ENCODE measurements at places on chromosomes 3 and 15.
A peak's percentile ranks its signal among the peaks of the same experiment; 100 is the strongest.

DNA sequence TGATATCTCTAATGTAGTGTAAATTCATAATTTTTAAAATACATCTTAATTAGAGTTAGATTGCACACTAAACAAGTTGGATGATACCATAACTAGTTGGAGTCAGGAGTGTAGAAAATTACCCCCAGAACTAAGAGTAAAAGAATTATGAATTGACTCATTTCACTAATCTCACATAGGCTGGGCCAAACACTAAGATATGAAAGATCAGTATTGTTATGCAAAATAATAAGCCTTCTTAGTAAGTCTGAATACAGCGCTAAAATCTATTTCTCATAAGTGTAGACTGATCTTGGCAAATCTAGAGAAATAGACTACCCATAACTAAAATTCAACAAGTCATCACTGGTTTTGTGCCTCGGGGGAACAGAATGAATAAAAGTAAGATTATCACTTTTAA lies 979.0 kb downstream of the ROBO1 start:
- DNase-seq, result no peak

GRCh38 chr3:31448035-31448881 lies 84.5 kb upstream of the STT3B start:
- DNase-seq, result peak; percentile 71

DNA sequence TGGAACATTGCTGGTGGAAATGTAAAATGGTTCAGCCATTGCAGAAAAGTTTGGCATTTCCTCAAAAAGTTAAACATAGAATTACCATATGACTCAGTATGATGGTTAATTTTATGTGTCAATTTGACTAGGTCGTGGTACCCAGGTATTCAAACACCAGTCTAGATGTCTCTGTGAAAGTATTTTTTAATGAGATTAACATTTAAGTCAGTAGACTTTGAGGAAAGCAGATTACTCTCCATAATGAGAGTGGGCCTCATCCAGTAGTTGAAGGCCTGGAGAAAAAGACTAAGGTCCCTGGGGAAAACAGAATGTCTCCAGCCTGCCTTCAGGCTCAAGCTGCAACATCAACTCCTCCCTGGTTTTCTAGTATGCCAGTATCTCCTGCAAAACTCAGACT lies 42.3 kb upstream of the TMEM87A start:
- no peak for DNase-seq

- DNase-seq, result no peak
Measured at GRCh38 chr3:100044369-100044768, 69.9 kb downstream of the FILIP1L start.

DNA sequence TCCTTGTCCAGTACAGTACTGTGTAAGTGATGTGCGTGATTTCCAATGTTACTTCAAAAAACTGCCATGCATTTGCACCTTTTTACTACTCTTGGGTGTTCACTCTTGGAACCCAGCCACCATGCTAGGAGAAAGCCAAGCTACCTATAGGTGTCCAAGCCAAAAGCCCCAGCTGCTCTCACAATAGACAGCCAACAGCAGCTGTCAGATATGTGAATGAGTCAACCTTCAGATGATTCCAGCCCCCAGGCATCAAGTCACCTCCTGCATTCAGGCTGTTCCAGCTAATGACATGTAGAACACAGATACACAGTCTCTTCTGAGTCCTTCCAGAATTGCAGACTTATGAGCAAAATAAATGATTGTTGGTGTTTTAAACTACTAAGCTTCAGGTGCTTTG lies 417.7 kb upstream of the TGFBR2 start:
- DNase-seq, result peak; percentile 91

DNA sequence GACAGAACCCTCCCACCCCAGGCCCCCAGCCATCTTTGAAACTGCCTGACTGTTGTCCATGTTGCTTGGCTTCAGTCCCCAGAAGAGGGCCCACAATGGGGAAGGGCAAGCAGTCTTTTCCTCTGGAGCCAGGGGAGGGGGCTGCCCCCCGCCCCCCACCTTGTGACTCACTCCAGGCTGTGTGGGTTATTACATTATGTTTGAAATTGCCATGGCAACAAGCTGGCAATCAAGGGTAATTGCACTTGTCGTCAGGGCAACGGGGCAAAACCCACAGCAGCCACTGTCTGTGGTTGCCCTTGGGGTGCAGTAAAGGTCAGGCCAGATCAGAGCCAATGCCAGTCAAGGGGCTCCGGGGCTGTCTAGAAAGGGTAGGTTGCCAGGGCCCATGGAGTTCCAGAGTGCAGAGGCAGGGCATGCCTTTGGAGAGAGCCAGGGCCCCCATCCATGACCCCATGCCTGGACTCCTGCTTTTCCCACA lies 3.1 kb upstream of the CAMKV start:
- no peak for DNase-seq
